ENCODE measurements at places on chromosomes 3 and 15.

DNA sequence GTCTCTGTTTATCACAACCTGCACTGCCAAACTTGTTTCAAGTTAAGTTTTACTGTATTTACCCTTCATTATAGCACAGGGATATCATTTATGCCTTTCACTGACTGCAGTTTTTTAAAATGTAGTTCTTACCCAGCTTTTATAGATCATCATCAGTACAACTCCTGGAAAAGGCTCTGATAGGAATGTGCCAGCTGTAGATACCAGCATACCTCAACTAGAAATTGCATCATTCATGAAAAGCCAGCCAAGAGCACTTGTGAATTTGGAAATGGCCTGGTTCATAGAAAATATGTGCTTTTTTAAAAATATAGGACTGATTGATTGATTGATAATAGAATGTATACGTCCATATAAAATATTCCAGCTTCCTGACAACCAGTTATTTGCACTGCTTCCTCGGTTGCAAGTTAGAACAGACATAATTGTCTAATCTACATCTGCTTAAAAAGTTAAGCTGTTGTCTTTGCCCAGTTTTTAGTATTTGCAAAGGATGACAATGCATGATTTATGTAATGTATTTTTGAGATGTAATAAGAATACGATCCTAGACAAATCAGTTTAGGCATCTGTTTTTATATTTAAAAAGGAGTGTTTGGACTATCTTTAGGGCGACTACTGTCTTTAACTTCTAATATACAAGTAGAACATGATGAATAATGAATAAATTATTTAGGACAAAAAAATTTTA, 58.5 kb downstream of the DCUN1D1 start:
- DNase-seq: no peak

GRCh38 chr3:189567766-189568420, 63.3 kb upstream of the TP63 start:
- DNase-seq: no peak

GRCh38 chr3:134374791-134375581, 739 bp upstream of the AMOTL2 start:
- DNase-seq: no peak

- DNase-seq: no peak
These were observed 146.5 kb downstream of the NUP210 start for GRCh38 chr3:13273604-13274105.

DNA sequence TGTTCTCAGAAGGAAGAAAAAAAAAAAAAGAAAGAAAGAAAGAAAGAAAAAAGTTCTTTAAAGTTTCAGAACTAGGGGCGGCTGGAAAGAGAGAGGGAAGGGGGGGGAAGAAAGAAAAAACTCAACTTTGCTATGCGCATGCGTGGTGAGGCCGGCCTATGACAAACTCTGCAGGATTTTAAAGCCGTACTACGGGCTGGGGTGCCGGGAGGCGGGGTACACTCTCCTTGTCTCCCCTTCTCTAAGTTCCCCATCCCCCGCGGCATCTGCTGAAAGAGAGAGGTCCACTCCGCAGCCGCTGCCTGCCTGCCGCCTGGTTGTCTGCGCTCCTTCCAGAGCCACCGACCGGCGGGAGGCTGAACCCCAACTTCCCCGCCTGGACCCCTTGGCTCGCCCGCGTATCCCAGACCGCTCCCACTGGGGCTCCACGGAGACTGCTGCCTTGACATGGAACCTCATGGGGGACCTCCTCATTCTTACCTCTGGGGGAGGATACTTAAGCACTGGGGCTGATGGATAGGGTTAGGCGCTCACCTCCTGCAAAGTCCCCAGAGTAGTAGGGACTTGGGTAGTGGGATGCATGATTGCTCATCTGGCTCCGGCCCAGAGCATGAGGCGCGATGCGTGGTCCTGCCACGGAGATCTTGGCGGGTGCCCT, 1.4 kb upstream of the WNT5A start:
- no peak for DNase-seq

- no peak for DNase-seq
These were observed 47.7 kb downstream of the RPLP1 start for GRCh38 chr15:69500339-69500738.

- DNase-seq: no peak
These were observed 500 bp downstream of the PARP6 start for GRCh38 chr15:72271895-72272212.

DNA sequence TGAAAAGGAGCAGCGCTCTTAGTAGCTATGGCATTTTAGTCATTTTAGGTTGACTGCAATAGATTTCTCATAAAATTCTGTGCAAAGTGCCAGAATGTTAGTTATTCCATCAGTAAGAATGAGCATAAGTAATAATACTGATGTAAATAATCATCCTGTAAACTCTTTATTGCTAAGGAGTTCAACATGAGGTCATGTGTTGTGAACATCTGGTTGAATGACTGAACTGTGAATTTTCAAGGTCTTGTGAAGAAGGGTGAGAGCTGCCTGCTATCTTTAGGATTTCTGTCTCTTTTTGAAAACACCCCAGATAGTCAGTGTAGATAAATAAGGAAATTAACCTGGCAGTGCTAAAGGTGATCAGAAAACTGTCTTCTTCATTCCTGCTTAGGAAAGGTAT, 333.4 kb upstream of the TBC1D5 start:
- no peak for DNase-seq

GRCh38 chr3:112043621-112044201, 9.2 kb downstream of the TMPRSS7 start:
- peak; percentile 32 for DNase-seq

- no peak for DNase-seq
These were observed 141.6 kb downstream of the SCAPER start for GRCh38 chr15:76763554-76763953.

GRCh38 chr3:98726084-98726483, 37.1 kb upstream of the ST3GAL6 start:
- no peak for DNase-seq

- no peak for DNase-seq
These were observed 157.3 kb upstream of the LRRN1 start for GRCh38 chr3:3641877-3642455.

- DNase-seq: no peak
These were observed 813.3 kb downstream of the NR2F2 start for GRCh38 chr15:97143592-97144376.

DNA sequence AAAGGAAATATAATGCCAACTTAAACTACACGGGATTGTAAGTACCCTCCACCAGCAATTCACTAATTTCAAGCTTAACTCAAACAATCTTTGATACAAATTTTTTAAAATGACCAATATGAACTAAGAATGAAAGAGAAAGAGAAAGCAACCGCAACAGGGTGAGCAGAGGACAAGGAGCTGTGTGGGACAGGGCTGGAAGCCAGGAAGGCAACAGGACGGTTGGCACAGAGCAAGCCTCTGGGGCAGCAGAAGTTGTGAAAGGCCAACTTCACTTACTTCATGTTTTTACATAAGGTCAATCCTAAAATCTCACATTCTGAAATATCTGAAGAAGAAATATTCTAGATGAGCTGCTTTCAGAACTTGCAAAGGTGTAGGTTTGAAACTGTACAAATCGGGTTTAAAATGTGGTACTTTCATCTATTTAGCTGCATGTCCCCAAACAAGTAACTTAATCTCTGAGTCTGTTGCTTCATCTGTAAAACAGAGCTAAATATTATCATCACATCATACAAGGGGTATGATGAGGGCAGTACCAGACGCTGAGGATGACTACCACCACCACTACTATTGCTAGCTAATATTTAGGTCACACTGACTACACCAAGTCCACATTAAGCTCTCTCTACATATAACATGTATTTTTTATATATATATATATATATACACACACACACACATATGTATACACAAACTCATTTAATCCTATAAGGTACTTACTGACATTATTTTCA, 101.7 kb downstream of the IGSF11 start:
- DNase-seq: no peak

- no peak for DNase-seq
These were observed 860.0 kb downstream of the FHIT start for GRCh38 chr3:60391292-60391691.

GRCh38 chr3:77475507-77475906, 435.6 kb downstream of the ROBO2 start:
- no peak for DNase-seq

DNA sequence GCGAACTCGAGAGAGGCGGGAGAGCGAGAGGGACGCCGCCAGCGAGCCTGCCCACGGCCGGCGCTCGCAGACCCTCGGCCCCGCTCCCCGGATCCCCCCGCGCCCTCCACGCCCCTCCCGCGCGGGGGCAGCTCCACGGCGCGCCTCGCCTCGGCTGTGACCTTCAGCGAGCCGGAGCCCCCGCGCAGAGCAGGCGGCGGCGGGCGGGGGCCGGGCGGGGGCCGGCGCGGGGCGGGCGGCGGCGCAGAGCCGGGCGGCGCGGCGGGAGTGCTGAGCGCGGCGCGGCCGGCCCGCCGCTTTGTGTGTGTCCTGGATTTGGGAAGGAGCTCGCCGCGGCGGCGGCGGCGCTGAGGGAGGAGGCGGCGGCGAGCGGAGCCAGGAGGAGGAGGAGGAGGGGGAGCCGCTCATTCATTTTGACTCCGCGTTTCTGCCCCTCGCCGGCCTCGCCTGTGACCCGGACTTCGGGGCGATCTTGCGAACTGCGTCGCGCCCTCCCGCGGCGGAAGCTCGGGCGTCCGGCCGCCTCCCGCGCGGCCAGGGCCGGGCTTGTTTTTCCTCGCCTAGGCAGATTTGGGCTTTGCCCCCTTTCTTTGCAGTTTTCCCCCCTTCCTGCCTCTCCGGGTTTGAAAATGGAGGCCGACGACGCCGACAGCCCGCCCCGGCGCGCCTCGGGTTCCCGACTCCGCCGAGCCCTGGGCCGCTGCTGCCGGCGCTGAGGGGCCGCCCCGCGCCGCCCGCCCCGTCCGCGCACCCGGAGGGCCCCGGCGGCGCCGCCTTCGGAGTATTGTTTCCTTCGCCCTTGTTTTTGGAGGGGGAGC, 524 bp downstream of the IGF1R start:
- DNase-seq: peak; percentile 48

DNA sequence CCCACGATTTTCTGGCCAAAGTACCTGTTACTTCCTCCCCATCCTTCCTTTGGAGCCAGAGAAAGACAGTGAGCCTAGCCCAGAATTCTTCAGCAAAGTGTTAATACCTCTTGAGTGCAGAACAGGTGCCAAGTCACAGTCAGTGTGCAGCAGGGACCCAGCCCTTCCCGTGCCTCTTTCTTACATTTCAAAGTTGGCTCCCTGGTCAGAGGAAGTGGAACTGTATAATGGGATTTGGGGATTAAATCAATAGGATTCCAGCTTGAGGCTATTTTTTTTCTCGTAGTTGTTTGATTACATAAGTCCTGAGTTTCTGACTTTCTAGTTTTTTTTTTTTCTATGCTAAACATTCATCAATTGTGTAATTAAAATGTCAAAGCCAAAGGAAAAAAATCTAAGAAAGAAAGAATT, 52.6 kb upstream of the ABHD10 start:
- DNase-seq: no peak
